RWPE1 (cell line): ENCODE measurements at places on chromosomes 12 and 14.

DNA sequence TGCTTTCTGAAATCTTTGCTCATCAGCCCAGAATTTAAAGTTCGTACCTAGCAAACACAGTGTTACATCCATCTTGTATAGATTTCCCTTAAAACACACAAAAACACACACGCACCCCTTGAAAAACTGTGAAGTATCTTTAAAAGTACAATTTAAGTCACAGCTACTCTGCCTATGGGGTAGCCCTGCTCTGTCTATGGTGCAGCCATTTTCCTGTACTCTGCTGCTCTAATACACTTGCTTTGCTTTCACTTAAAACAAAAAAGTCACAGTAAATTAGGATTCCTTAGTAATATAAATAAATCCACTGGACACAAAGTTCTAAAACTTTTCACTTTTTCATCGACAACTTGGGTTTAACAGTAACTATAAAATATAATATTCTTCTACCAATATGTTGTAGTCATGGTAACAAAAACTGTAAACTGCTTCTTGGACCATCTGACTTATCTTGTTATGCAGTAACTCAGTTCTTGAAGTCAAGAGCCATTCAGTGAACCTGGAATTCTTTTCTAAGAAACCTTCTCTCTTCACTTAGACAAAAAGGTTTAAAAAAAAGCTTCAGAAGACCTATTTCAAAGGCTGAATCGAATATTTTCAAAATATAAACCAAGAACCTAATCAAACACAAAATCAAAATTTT, 63.5 kb downstream of the MED13L start:
- DNase-seq, result no peak

DNA sequence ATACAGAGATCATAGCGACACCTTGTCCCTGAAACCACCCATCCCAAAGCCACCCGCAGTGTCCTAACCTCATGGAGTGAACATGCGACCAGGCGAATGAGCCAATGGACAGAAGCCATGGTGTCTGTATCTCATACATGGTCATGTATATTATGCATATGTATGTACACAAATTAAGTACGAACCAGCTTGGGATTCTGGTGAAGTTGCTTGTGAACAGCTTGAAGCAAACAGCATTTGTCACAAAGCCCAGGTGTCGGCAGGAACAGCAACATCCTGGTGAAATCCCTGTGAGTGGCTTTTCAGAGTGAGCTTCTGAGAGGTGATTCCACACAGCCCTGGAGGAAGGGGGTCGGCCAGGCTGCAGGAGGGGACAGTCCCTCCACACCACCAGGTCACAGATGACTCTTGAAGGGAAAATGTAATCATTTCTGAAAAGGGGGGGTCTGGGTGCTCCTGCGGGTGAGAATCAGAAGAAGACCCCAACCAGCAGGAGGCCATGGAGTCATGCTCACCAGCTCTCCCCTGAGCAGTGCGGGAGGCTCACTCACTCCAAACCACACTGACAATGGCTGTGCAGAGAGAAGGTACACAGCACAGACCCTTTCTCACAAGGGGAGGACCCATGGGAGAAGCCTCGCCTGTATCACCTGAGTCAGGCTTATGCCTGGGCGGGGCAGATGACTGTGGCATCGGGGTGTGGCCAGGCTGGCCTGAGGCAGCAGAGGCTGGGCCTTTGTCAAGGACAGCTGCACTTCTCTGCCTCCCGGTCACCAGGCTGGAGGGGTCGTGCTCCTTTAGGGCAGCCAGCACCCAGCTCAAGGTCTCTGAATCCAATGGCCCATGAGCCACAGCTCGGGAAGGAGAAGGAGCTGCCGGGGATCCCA, 14.3 kb downstream of the CHGA start:
- peak; percentile 55 for DNase-seq

GRCh38 chr12:100827901-100828520, 33.4 kb downstream of the ANO4 start:
- DNase-seq, result peak; percentile 41

DNA sequence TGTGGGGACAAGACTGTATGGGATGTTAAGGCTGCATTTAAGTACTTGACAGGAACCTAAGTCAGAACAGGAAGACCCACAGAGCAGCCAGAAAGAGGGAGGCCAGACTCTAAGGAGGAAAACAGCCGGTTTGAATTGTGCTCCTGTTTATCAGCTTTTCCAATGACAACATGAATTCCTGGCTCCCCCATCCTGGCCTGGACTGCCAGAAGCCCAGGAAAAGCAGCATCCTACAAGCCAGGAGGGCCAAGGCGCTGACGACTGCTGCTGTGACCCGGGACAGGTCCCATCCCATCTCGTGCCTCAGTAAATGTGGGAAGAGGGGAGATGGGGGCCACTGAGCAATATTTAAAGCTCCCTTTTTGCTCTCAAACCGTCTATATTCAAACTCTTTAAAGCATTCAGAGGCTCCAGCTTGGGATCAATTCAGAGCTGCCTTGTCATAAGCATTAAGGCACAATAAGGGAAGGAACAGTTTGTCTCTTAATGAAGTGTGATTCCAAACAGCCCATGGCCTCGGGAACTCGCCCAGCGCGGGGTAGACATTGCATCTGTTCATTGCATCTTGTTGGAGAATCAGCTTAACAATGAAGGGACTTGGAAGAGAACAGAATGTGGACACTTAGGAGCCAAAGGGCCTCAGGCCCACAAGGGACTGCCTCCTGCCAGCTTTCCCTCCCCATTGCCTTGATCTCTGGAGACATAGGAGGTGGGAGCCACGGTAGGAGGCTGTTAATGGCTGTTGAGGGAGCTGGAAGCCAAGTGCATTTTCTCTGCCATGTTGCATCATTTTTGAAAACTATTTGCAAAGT, 49.6 kb downstream of the CMKLR1 start:
- no peak for DNase-seq

GRCh38 chr14:100906420-100906819, 2.9 kb upstream of the RTL1 start:
- DNase-seq, result peak; percentile 26

GRCh38 chr12:51008329-51009055, 17.7 kb downstream of the SLC11A2 start:
- no peak for DNase-seq

- DNase-seq, result no peak
Measured at GRCh38 chr14:104143521-104144452, 5.4 kb downstream of the KIF26A start.

- no peak for DNase-seq
Measured at GRCh38 chr12:12108441-12109058, 37.8 kb downstream of the BCL2L14 start.

GRCh38 chr14:92225731-92226130, 97.2 kb upstream of the SLC24A4 start:
- no peak for DNase-seq

GRCh38 chr14:50231475-50232275, at the start of gene SOS2:
TSS of gene SOS2 (minus strand) at chr14:50231578. CDS start at chr14:50231283, 295 bp downstream.
- DNase-seq, result peak; percentile 75

DNA sequence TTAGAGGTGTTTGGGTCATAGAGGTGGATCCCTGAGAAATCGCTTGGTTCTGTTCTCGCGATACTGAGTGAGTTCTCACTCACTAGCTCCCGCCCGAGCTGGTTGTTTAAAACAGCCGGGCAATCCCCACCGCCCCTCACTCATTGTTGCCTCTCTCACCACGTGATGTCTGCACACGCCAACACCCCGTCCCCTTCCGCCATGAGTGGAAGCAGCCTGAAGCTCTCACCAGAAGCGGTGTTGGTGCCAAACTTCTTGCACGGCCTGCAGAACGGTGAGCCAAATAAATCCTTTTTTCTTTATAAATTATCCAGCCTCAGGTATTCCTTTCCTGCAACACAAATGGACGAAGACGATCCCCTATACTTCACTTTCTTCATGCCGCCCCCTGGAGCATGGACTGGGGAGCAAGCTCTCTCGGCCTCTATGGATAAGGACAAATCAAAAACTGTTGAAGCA, 45.4 kb upstream of the CCND2 start:
- DNase-seq, result no peak

- no peak for DNase-seq
Measured at GRCh38 chr12:52058631-52059361, 7.6 kb downstream of the NR4A1 start.

DNA sequence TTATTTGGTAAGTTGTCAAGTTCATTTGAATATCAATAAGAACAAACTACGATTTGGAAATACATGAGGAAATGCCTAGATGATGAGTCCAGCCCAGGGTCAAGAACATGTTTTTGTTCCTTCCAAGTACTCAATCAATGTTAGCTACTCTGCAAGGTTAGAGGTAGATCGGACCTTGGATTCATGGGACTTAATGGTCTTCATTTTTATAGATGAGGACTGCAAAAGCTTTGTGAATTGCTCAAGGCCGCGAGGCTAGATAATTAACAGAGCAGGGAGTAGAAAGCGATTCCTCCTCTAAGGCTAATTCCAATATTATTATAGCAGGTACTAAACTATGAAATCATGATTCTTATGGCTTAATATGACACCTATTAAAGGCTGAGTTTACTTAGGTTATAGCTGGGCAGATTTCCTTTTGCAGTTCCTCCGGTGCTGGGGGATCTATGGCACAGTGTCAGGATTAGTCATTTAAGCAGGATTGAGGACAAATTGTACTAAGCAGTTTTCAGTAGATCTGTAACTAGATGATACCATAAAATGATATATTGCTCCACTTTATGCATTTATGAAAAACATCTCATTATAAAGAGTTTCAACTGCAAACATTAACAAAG, 19.8 kb downstream of the NR1H4 start:
- no peak for DNase-seq

GRCh38 chr12:10304161-10304574, 3.5 kb upstream of the KLRD1 start:
- no peak for DNase-seq

DNA sequence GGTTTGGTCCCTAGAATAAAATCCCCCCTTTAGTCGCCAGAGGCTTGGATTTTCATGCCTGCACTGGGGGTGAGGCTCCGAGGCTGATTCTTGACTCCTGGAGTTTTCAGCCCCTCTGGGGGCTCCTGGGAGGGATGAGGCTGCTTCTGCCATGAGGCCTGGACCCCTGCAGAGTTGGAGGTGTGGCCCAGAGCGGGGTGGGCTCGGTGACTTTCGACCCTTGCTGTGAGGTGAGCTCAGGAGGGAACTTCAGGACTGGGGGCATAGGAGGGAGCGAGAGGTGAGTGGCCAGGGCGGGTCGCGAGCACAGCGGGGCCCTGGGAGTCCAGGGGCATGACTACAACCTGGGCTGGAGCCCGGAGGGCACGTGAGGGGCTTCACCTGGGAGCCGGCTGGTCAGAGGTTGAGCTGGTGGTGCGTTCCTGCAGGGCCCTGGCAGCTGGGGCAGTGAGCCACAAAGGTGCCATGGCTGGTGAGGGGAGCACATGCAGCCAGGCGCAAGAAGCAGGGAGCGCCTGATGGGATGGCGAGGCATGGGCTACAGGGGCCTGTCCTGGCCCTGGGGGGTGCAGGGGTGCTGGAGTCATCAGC, 168.2 kb downstream of the KIF26A start:
- no peak for DNase-seq

GRCh38 chr12:19737019-19737418, 297.7 kb downstream of the AEBP2 start:
- no peak for DNase-seq

- no peak for DNase-seq
Measured at GRCh38 chr14:100066962-100067361, 1.7 kb downstream of the EVL start.

- no peak for DNase-seq
Measured at GRCh38 chr12:91810531-91811451, 334.9 kb downstream of the BTG1 start.

DNA sequence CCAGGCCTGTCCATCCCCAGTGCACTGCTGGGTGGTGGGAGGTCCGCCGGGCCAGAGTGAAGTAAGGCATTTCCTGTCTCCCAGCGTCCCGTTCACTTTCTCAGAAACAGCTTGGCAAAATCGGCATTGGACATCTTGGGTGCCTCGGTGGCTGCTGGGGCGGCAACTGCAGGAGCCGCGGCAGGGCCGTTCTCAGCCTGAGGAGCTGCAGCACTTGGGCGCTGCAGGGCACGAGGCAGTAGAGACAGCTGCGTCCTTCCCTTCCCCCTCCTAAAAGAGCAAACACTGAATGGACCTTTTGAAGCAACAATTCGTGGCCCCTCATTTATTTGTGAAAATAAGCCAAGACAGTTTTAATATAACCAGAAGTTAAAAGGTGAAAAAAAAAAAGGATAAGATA, 8.3 kb downstream of the FICD start:
- DNase-seq, result no peak

- DNase-seq, result peak; percentile 88
Measured at GRCh38 chr14:74362361-74362915, 14.2 kb downstream of the VRTN start.

DNA sequence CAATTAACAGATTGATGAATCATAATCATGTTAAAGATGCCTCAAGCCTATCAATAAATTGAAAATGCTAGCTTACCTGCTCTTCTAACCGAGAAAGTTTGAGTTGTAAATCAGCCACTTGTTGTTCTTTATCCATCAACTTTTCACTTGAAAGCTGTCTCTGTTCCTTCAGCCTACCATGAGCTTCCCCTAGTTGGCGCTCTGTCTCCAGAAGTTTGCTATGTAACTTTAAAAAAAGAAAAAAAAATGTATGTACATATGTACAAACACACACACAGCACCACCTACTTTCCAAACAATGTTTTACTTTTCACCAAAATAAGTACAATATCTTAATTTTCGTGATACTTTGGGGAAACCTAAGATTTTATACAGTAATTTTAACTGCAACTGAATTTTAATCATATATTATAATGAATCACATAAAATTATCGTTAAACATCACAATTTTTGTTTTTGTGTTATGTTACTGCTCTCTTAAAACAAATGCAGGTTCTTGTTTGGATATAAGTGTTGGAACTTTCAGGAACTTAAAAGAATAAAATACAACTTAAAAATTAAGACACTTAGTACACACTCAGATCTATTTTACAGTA, 101.2 kb downstream of the EEA1 start:
- DNase-seq, result peak; percentile 49

DNA sequence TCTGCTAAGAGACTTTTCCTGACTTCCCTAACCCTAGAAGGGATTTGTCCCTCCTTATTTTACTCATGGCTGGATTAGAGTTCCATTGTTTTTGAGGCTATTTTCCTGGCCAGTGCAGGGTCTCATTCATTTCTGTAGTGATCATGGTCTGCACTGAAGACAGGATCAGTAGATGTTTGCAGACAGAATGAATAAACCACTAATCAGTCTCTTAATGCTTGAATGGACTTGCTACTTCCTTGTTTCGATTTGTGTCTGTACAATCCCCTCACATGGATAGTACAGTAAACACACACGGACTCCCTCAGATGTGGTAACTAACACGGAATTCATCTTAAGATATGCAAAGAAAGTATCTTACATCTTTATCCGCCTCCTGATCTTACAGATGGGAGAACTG, 102.6 kb upstream of the PRB2 start:
- no peak for DNase-seq
